Stimulated activated CD8-positive, alpha-beta memory T cell treated with anti-CD3 and anti-CD28 coated beads, Interleukin-2, amount 100 ng/mL, for 48 hours (primary cell): ENCODE measurements at places on chromosomes 2 and 18.

DNA sequence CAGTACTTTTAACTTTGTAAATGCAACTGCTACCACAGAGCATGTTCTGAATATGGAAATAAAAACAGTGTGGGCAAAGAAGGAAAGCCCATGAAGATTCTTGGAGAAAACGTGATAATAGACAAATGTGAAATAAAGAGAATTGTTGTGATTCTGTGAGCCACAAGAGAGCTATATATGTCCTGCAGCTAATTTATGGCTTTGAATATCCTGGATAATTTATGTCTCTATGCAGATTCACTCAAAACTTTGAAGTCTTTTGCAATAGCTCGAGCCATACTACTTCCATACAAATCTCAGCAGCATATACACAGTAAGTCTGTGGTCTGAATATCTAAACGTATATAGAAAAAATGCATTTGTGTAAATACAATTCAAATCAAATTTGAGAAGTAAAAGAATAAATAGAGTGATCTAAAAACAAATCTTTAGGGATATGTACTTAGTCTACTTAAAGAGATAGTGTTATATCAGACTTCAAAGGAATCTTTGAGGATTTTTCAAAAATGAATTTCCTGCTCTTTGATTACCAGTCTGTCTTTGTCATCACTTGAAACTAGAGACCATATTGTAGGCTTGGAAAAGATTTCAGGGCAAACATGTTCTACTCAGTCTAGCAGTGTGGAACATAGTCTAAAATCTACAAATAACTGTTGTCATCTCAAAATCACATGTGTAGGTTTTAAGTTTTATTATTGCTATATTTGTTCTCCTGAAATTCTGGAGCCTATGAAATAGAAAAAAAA lies 107.1 kb downstream of the CSRNP3 start:
- DNase-seq, result no peak

- no peak for DNase-seq
These were observed 109.8 kb upstream of the LMAN1 start for GRCh38 chr18:59468821-59469220.

- no peak for DNase-seq
These were observed 19.8 kb upstream of the NT5DC4 start for GRCh38 chr2:112701052-112701451.

GRCh38 chr2:138823666-138824065 lies 43.5 kb upstream of the NXPH2 start:
- no peak for DNase-seq

DNA sequence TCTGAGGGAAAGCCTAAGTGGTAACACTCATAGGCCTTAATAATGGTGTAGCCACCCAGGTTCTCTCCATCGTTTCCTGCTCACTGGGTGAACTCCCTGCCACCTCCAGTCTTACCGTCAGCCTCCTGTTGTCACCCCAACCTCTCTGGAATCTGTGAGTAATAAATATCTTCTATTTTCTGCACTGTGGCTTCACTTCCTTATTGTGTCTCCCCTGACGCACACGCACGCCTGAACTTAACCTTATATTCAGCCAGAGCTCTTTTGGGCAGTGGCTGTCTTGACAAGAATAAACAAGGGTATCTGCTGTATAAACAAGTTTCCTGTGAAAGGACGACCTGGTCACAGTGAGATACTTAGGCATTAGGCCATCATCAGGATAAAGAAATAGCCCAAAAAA lies 467.2 kb downstream of the SPAG16 start:
- DNase-seq, result no peak

DNA sequence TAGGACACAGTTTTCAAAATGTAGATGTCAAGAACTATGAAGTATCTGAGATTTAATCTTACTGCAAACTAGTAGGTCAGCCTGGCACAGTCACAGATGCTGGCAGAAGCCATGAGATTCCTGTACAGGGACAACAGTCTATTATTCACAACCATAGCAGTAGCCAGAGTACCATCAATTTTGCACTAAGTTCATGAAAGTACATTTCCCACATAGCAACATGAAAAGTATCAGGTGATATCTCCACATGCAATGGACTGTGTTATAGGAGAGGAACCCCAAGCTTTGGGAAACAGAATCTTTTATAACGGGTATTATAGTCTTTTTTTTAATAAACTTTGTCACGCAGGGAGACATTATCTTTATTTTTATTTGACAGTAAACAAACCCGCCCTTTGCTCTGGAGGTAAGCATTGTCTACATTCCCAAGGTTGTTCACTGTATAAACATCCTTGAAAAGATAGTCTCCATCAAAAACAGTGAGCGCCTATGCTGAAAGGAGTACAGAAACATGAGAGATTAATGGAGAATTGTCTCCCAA lies 33.4 kb upstream of the DPP4 start:
- DNase-seq, result no peak

- no peak for DNase-seq
These were observed 127.2 kb upstream of the MAPRE2 start for GRCh38 chr18:34913837-34914661.

GRCh38 chr2:136404176-136404575 lies 286.2 kb upstream of the CXCR4 start:
- no peak for DNase-seq

DNA sequence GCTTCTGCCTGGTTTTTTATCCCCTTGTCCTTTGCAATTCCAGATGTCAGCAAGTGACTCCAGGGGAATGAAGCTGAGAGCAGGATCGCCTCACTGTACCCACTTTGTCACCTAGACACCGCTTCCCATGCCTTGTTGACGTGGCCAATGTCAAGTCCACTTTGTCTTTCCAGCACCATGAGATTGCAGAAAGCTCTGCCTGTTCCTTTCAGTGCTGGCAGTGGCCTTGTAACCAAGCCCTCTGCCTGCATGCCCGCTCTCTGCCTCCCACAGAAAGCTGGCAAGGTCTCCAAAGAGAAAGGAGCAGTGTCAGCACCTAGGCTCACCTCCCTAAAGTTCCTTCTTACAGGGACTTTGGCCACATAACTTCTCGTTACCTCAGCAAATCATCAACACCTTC lies 282.2 kb upstream of the ST6GAL2 start:
- no peak for DNase-seq
